CD4-positive, alpha-beta memory T cell (primary cell): ENCODE measurements at places on chromosomes 11 and 22. TPM values are rescaled to one million over a fixed set of nuclear protein-coding genes. Genes with fewer than 3 reads are reported as not detected.
A peak's percentile ranks its signal among the peaks of the same experiment; 100 is the strongest.

DNA sequence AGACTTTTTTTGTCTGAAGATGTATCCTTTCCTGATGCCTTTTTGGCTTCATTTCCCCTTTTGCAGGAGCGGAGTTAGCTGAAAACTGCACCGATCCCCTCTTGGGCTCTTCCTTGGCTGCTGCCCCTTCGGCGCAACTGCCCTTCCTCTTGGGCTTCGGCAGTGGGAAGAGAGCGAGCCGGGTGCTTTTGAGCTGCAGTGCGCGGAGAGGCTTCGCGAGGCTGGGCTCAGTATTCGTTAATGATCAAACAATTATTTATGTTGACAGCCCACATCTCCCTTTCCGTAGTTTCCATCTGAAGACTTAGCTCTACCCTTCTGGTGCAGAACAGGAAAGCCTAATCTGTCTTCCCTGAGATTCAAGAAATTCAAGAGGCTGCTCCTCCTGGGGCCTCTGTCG is 170.8 kb downstream of the CSNK2A3 start:
- no peaks in the 10 kb centered on the region for H3K4me1 ChIP-seq
- no peak for DNase-seq
- no peaks in the 10 kb centered on the region for H3K27me3 ChIP-seq
- H3K36me3 ChIP-seq: no peaks in the 10 kb centered on the region
- H3K4me3 ChIP-seq: no peak overlapping the region
- H3K27ac ChIP-seq: no peak overlapping the region

- no peak for DNase-seq
- no peaks in the 10 kb centered on the region for H3K27me3 ChIP-seq
- no peak overlapping the region for H3K4me3 ChIP-seq
These were observed 32.6 kb downstream of the CEP295 start for GRCh38 chr11:93694109-93694508.

The KRTAP5-9 gene
- not detected for polyA plus RNA-seq

DNA sequence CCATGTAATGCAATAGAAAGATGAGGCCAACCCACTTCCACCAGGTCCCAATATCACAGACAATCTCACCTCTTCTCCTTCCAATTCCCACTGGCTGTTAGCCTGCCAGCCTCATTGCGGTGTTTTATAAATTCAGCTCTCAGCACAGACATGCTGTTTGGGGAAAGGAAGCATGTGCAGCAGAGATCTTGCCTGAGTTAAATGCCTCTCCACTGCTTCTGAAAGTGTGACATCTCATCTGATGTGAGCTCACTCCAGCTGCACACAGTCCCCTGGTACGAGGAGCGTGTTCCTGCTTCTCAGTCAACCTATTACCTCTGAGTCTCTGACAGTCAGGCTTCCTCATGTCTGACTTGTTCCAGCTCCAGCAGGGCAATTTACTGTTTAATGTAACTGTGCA is 122.7 kb upstream of the GUCY1A2 start:
- no peak overlapping the region for H3K4me3 ChIP-seq
- H3K27me3 ChIP-seq: no peaks in the 10 kb centered on the region
- no peak overlapping the region for H3K27ac ChIP-seq
- DNase-seq: no peak

DNA sequence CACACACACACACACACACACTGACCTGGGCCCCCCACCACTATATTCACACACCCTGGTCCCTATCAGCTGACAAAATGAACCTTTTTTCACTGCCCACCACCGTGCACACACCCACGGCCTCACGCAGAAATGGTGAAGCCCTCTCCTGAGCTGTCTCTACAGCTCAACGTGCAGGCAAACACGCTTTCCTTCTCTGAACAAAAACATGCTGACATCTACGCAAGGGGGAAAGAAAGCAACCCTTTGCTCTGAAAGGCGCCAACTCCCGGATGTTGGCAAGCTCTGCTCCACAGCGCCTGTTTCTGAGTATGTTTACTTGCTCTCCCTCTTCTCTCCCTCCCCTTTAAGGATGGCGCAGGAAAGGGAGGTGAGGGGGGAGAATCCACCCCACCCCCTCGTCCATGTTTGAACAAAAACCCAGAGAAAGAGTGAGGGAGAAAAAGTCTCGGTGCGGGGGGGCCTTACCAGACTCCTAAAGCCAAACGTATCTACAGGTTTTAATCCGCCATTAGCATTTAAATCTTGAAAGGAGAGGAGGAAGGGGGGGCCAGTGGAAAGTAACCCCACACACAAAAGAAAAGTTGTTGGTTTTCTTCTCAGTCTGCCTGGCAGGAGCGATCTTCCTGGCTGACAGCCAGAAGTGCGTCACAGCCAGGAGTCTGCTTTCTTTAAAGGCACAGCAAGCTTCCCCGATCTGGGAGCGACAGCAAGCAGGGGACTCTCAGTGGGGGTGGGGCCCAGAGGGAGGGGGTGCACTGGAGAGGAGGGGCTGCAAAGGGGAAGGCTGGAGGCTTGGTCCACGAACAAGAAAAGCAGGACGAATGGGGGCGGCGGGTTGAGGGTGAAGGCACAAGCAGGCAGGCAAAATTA is 39.6 kb downstream of the NUMA1 start:
- H3K27me3 ChIP-seq: no peaks in the 10 kb centered on the region
- H3K4me1 ChIP-seq: peaks cover 64% of the 10 kb centered on the region
- peak overlapping the region; percentile 75 for H3K27ac ChIP-seq
- DNase-seq: peak; percentile 86

The SCN4B gene
- not detected for polyA plus RNA-seq

The HEPN1 gene
- not detected for polyA plus RNA-seq

The ASRGL1 gene
- 1.9 TPM for polyA plus RNA-seq

GRCh38 chr11:115222218-115222862 is 281.9 kb downstream of the CADM1 start:
- no peaks in the 10 kb centered on the region for H3K27me3 ChIP-seq
- no peaks in the 10 kb centered on the region for H3K36me3 ChIP-seq
- H3K4me1 ChIP-seq: peaks cover 4% of the 10 kb centered on the region
- H3K4me3 ChIP-seq: no peak overlapping the region

The NEU3 gene
- 0.76 TPM for polyA plus RNA-seq

DNA sequence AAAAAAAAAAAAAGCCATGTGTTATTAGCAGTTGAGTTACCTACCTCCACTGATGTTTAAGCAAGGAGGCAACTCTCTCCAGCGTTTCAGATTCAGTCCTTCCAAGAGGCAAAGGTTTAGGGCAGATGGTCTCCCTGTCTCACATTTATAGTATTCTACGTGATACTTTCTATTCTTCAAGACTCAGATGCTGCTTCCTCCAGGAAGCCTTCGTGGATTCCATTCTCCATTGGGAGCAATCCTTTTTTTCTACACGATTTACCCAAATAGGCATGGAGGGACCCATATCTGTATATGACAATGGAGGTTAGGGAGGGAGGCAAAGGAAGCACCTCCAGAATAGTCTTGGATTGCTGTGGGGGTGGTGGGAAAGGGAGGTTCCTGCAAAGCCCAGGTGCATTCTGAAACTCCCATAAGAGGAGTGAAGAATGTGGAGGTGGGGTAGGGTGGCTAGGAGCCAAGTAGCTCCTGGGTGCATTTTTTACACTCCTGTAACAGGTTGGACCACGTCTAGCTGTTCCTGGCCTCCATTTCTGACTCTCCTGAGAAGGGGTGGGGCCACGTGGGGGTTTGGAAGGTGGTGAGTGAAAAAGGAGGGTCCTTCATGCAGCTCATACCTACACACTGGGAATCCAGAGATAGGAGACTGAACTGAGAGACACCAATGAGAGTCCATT is 16.2 kb downstream of the YPEL4 start:
- peaks cover 7% of the 10 kb centered on the region for H3K4me1 ChIP-seq
- peaks cover 13% of the 10 kb centered on the region for H3K27me3 ChIP-seq
- no peaks in the 10 kb centered on the region for H3K36me3 ChIP-seq
- no peak overlapping the region for H3K4me3 ChIP-seq
- no peak overlapping the region for H3K27ac ChIP-seq
